ENCODE measurements at places on chromosomes 6 and 20.

- no peak for DNase-seq
Measured at GRCh38 chr6:80280262-80281010, 174.0 kb downstream of the BCKDHB start.

- no peak for DNase-seq
Measured at GRCh38 chr6:30311101-30311500, 15.6 kb upstream of the TRIM39 start.

DNA sequence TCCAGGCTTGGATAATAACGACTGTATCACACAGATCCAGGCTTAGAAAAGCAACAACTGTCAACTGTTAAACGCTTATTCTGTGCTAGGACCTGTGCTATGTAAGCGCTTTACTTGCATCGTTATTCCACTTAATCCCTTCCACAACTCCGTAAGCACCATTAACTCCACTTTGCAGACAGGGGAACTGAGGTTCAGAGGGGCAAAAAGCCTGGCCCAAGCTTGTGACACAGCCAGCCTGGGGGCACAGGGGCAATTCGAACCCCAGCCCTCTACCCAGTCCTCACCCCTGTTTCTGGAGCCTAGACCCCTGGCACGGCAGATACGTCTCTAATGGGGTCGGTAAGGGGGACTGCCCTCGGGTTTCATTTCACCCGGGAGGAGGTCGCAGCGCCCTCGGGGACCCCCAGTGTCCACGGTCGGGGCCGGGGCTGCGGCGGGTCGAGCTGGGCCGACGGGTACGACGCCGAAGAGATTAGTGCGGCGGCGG, 411 bp downstream of the DSN1 start:
- no peak for DNase-seq

GRCh38 chr6:111485342-111485741, 2.3 kb upstream of the REV3L start:
- no peak for DNase-seq

DNA sequence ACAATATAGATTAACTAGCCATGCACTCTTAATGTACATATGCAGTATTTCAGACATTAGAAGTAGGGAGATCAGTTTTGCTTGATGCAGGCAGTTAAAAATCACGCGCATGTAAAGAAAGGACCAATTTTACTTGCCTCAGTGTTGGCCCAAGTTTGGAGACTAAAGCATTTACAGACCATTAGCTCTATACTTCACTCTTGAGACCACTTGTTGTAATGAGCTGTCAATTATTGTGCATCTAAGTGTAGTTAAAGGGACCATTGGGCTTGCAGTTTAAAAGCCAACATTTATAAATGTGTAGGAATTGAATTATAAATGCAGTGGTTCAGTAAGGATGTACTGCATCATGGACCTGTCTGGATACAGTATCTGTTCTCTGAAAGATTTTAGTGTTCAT, 53.7 kb downstream of the PLCB4 start:
- DNase-seq = no peak

GRCh38 chr6:24856901-24857670, 58.4 kb upstream of the ARMH2 start:
- DNase-seq = no peak

DNA sequence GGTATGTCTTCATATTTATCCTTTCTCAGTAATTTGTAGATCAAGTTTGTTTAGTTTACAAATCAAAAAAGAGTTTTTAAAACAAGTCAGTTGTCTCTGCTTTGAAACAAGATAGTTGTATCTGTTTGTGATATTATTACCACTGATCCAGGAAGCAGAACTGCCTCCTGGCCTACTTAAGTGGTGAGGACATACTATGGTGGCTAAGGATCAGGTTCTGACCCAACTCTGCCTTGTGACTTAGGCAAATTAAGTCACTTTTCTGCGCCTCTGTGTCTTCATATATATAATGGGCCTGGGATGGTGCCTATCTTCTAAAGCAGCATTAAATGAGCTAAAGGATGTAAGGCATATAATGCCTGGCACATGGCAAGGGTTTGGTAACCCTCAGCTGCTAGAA, 8.7 kb downstream of the ANKS1A start:
- DNase-seq = no peak

GRCh38 chr6:163250116-163250515, 164.4 kb upstream of the QKI start:
- DNase-seq = no peak

All from stimulated activated CD4-positive, alpha-beta T cell treated with anti-CD3 and anti-CD28 coated beads, Interleukin-1b, Interleukin-23, amount 100 ng/mL, for 1 hour (primary cell).